ENCODE measurements at places on chromosomes 7 and 10.

- no peak for DNase-seq
These were observed 86.6 kb downstream of the ZNF736 start for GRCh38 chr7:64400401-64400800.

DNA sequence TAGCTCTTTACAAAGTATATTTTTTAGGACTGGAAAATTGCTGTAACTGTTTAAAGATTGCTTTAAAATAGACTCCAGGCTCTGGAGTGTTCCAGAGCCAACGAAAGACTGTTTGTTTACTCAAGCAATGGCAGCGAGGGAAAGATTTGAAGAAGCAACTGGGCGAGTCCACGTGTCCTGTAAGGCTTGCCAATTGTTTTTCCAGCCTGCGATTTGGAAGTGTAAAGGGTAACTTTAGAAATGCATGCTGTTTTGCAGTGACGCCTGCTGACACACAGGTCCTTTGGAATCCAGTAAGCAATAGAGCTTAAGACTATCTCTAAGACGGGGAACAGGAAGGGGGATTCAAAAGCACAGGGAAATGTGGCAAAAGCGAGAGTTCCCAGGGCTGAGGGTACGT lies 55.8 kb downstream of the TACC2 start:
- no peak for DNase-seq

DNA sequence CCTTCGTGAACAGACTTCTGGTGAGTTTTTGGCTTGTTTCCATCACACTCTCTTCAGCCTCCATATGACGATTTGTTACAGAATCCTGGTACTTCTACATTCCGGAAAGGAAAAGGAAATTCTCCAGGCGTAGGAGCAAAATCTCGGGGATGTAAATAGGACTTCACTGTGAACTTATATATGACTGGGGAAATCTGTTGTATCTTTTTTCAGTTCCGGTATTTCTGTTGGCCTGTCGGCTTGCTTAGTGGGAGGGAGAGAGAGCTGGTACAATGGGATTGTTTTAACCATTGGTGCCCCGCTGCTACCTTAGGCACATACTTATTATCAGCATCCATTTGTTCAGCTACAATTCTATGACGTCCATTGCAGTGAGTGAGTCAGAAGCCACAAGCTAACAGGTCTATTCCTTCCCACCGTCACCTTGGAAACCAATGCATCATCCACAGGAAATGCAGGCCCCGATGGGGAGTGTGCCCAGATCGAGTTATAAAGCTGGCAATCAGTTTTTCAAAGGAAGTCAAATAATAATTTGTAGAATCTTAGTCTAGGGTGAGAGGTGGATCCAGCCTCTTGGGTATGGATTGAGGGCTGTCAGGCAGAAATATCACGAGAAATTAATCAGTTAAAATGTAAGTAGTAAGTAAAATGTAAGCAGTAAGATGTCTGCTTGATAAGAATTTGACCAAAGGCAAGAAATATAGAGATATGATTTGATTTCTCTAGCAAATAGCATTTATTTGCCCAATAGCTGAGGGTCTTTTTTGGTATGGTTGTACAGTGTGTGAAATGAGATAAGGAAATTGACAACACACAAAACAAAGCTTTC lies 92.0 kb upstream of the MKLN1 start:
- DNase-seq = peak; percentile 63

- no peak for DNase-seq
These were observed 26.3 kb downstream of the CLRN3 start for GRCh38 chr10:127866276-127867013.

DNA sequence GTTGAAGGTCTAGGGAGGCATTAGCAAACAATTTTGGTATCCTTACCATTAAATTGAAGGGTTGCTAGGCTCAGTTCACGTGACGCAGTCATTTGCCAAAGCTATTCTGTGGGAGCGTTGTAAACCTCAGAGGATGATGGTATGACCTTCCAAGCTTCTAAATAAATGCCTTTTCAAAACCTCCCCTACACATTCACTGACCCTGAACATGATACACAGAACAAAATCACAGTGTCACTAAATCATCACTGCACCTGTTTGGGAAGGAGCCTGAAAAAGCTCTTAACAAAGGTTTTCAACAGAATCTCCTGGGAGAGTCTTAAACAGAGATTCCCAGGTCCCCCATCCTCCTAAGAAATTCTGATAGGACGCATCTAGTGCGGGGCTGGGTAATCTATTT lies 13.2 kb upstream of the CCDC172 start:
- DNase-seq = no peak

DNA sequence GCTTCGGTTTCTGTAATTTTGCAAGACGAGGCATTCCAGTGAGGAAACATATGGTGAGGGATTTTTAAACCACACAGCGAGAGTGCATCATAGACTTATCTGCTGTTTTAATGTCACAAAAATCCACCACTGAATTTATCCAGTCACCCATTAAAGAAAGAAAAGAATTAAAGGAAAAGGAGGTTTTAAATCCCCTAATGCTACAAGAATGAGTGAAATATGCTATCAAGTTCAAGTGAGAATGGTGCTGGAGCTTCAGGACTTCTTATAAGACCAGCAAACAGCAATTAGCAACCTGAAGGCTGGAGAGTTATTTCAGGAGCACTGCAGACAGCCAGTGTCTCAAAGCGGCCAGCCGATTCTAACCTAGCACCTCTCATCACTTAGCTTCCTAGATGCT lies 439.1 kb upstream of the MGMT start:
- DNase-seq = no peak

GRCh38 chr10:32958085-32959005 lies at the start of gene ITGB1:
Gene ITGB1, minus strand, starts transcription at chr10:32958230. Its CDS starts 22,672 bp downstream, at chr10:32935558.
- DNase-seq = peak; percentile 79

DNA sequence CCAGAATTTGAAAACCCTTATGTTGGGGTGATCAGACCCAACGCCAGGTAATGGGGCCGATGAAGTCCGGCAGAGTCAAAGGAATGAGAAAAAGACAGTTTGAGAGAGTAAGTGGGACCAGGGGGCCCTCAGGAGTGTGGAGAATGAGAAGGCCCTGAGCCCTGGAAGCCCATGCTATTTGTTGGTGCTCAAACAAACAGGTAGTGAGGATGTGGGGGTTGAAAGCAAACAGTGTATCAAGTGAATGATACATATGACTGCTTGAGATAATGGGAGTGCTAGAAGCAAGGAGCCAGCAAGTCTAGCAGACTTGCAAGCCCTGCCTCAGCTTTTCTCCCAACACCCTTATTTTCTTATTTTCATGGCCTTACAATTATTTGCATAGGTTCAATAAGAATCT lies 11.2 kb upstream of the SEPTIN14 start:
- no peak for DNase-seq

- no peak for DNase-seq
These were observed 1.1 kb upstream of the GALNTL5 start for GRCh38 chr7:151954866-151955820.

DNA sequence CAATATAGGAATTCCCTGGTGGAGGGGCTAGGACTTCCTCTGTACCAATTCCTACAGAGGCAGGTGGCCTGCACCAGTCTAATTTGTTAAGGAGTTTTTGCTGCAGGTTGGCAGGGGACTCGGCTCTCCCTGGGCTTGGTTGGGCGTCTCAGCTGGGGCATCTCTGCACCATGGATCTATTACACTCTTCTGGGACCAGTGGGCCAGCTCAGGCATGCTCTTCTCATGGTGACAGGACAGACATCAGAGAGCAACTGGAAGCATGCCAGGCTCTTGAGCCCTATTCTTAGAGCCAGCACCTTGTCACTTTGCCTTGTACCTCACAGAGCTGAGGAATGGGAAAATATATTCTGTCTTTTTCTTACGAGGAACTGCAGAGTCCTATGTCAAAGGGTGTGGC lies 74.6 kb downstream of the SH2D4B start:
- DNase-seq = no peak

GRCh38 chr10:88262591-88263234 lies 320.4 kb downstream of the RNLS start:
- no peak for DNase-seq

- no peak for DNase-seq
These were observed 200.1 kb upstream of the FOXP2 start for GRCh38 chr7:114214466-114214865.

GRCh38 chr10:21831986-21832820 lies 171.3 kb downstream of the DNAJC1 start:
- no peak for DNase-seq

- no peak for DNase-seq
These were observed 926.2 kb downstream of the KCNMA1 start for GRCh38 chr10:76711222-76711997.

DNA sequence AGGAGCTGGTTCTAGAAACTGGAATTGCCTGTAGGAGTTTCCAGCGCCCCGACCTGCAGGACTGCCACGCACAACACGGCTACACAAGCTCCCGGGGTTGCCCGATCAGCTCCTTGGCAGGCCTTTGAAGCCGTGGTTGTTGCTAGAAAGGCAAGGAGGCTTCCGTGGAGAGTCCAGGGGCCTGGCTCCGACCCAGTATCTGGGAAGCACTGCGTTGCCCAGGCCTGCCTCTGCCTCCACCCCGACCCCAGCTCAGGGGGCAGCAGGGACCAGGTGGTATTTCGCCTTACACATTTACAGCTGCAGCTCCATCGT lies 54.4 kb downstream of the PROSER2 start:
- no peak for DNase-seq

- no peak for DNase-seq
These were observed 22.0 kb downstream of the ZSCAN25 start for GRCh38 chr7:99638731-99639130.

DNA sequence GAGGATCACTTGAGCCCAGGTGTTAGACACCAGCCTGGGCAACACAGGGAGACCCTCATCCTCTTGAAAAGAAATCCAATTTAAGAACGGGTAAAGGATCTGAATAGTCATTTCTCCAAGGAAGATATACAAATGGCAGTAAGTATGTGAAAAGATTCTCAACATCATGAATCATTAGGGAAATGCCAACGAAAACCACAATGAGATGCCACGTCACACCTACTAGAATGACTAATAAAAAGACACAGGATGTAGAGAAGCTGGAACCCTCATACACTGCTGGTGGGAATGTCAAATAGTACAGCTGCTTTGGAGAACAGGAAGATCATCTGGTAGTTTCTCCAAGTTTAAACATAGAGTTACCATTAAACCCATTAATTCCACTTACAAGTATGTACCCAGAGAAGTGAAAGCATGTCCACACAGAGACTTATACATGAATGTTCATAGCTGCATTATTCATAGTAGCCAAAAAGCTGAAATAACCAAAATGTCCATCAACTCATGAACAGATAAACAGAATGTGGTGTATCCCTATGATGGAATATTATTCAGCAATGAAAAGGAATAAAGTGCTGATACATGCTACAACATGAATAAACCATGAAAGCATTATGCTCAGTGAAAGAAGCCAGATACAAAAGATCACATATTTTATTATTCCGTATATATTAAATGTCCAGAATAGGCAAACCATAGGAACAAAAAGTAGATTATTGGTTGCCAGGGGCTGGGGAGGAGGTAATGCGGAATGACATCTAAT lies 13.1 kb upstream of the ZMIZ2 start:
- no peak for DNase-seq

DNA sequence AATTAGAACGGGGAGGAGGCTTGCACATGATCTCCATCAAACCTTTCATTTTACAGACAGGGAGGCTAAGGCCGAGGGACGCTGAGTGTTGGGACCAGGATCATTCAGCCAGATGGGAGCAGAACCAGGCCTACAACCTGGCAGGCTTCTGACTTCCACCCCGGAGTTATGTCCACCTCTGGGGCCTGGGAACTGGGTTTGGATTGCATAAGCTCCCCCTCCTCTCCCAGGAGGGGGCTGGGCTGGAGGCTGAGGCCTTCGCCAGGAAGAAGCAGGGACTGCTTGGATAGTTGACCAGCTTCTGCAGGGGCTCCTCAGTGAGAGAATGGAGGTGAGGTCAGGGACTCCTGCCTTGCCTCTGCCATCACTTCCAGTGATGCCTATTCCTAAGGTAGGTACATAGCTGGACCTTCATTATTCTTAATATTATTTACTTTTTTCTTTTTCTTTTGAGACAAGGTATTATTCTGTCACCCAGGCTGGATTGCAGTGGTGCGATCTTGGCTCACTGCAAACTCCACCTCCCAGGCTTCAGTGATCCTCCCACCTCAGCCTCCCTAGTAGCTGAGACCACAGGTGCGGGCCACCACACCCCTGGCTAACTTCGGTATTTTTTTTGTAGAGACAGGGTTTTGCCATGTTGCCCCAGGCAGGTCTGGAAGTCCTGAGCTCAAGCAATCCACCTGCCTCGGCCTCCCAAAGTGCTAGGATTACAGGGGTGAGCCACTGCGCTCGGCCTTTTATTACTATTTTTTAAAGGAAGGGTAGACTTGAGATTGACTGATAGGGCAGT lies 1.3 kb downstream of the SNX10 start:
- no peak for DNase-seq

- DNase-seq = no peak
These were observed 154.8 kb downstream of the MLLT10 start for GRCh38 chr10:21688870-21689269.

DNA sequence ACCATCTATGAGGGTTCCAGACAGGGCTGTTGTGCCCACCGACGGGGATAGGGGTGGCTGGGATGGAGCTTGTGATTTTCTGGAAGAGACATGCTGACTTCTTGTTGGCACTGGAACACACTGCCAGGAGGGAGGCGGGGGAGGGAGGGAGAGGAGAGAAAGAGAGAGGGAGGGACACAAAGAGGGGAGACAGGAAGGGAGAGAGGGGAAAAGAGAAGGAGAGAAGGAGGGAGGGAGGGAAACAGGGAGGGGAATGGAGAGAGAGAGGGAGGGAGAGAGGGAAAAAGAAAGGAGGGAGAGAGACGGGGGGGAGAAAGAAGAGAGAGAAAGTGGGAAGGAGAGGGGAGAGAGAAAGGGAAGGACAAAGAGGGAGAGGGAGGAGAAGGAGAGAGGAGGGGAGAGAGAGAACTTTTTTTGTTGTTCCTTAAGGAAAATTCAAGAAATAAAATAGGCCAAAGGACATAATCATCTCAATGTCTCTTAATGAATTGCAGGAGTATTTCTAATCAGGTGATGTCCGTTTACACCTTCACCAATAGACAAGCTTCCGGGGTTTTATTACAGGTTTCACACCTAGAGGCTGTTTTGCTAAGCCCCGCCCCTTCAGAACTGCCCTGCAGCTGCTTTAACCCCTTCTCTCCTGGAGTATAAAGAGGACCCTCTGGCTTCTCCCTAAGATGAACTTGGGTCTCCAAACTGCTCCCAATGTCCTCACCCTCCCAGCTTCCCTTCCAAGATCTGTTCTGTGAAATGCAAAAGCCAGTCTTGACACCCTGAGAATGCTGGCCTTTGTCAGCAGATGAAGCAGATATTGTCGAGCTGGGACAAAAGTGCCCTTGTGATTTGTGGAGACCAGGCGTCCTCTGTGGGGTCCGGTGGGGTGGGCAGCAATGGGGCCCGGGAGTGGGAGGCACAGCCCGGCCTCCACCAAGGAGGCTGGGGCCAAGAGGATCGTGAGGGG lies 82.0 kb upstream of the GTF2IRD1 start:
- no peak for DNase-seq

DNA sequence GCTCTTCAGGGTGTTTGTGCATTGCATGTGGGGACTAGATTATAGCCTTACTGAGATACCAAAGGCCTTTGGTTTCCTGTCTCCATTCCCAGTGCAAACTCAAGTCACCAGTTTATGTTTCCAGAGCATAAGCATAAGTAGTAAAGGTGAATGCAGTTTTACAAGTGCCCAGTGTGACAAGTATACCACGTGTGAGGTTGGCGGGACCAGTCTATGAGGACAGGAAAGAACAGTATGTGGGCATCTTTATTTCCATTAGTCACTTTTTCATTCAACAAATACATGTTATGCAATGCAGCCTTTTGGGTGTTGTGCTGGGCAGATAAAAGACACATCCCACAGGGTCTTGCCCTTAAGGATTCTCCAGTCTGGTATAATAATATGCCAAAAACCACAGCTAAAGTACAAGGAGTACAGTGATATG lies 146.5 kb downstream of the ARID5B start:
- no peak for DNase-seq
